H4 (cell line): ENCODE measurements at places on chromosomes 3 and 15. TPM values are rescaled to one million over a fixed set of nuclear protein-coding genes. Genes with fewer than 3 reads are reported as not detected.

- DNase-seq = peak; percentile 53
These were observed 384.9 kb upstream of the THBS1 start for GRCh38 chr15:39195961-39196486.

GRCh38 chr15:69997813-69998212 is 99.9 kb downstream of the TLE3 start:
- peak; percentile 54 for DNase-seq

DNA sequence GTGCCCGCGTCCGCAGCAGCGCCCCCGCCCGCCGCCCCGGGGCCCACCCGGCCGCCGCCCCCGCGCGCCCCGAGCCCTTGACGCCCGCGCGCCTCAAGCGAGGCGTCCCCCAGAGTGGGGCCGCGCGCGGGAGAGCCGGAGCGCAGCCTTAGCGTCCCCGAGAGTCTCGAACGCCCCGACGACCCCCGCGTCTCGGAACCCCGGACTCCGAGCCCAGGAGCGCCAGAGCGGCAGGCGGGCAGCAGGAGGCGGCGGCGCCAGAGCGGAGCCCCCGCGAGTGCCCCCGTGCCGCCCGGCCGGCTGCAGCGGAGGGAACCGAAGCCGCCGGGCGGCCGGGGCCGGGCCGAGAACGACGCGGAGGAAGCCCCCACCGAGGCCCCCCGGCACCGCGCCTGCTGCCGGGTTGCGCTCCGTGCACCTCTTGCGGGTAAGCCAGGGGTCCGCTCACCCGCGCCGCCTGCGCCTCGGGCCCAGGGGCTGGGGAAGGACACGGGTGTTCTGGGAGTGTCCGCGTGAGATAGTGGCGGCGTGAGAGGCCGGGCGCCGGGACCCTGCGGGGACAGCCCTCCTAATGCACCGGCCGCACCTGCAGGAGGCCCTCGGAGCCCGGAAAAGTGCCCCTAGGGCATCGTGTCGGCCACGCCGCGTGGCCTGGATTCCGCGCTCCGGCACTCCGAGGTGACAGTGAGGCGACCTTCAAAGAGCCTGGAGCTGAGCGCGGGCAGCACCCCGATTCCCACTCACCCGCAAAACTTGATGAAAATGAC is 52.0 kb upstream of the ULK4 start:
- no peak for DNase-seq

Gene SUCLG2
- total RNA-seq = 27.5 and 33.8 TPM in 2 replicates

DNA sequence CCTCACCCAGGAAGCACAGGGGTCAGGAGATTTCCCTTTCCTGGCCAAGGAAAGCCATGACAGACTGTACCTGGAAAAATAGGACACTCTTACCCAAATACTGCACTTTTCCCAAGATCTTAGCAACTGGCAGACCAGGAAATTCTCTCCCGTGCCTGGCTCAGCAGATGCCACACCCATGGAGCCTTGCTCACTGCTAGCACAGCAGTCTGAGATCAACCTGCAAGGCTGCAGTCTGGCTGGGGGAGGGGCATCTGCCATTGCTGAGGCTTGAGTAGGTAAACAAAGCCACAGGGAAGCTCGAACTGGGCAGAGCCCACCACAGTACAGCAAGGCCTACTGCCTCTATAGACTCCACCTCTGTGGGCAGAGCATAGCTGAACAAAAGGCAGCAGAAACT is 567.3 kb upstream of the LMCD1 start:
- DNase-seq = no peak

GRCh38 chr15:73697033-73697467 is 12.9 kb downstream of the CD276 start:
- DNase-seq = peak; percentile 97

- DNase-seq = no peak
These were observed 87.1 kb downstream of the DNAJB8 start for GRCh38 chr3:128379367-128380160.

DNA sequence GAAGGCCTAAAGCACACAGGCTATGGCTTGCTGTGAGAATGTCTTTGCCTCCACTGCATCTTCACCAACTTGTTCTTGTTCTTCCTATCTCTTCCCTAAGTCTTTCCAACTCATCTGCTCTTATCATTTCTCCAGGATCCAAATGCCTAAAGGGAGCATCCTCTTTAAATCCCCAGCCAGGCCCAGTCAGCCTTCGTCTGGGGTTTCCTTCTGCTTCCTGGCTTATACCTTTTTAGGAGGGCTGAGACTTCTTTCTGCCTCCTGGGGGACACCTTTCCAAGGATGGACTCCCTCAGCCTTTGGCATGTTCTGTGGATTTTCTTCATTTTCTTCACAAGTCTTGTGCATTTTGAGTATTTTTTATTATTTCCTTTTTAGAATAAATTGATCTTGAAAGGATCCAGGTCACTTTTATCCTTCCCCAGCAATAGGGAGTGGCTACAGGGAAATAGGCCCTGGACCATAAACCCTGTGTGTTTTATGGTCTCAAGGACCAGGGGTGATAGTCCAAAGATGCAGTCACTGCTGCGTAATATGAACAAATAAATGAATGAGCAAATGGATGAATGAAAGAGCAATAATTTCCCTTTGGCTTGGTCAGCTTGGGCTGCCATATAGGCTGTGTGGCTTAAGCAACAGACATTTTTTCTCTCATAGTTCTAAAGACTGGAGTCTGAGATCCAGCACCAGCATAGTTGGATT is 122.1 kb upstream of the LRIG1 start:
- no peak for DNase-seq

- DNase-seq = no peak
These were observed 36.6 kb downstream of the CPN2 start for GRCh38 chr3:194314388-194315068.

DNA sequence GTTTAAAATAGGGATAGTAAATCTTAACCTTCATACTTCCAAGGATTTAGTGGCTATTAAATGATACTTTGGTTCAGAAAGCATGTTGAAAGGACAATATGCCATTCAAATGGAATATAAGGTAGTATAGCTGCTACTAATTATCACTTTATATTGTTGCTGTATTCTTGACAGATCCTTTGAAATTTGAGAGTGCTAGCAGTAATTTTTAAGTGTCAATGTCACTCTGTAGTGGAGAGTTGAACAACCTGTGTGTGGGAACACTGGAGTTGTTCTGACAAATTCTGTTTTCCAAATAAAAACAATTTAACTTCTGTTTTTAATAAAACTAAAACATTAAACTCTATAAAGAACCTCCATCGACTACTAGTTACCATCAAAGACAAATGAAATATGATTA is 565.7 kb downstream of the FGF12 start:
- no peak for DNase-seq

GRCh38 chr3:161274691-161275298 is 53.7 kb downstream of the NMD3 start:
- peak; percentile 50 for DNase-seq

DNA sequence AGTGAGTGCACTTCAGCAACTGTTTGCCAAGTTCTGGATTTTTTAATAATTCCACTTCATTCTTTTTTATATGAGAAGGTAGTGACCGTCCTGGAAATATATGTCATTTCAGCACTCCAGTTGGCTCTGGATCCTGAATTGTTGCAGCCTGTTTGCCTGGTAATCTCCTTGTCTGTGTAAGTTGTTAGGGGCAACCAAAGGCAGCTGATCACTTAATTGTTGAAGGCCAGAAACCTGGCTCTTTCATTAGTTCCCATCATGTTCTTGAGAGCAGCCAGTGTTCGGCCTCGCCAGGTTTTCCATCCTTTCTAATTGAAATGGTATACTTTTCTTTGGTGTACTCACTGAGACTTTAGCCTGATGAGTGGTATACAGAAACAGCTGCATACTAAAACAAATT is 168.6 kb downstream of the SOX2 start:
- DNase-seq = no peak

Gene TM6SF1
- total RNA-seq = 0.04 TPM in 1 of 2 replicates, not detected in the other

Gene CSPG5
- total RNA-seq = 0.93 and 1.5 TPM in 2 replicates

- no peak for DNase-seq
These were observed 51.7 kb downstream of the EIF4E3 start for GRCh38 chr3:71673486-71673885.

GRCh38 chr3:60053526-60054265 is 1003.9 kb upstream of the CFAP20DC start:
- DNase-seq = peak; percentile 53

Gene ELL3
- 1.3 and 2.2 TPM in 2 replicates for total RNA-seq

Gene NAALADL2
- 1.6 and 1.7 TPM in 2 replicates for total RNA-seq

Gene CYP8B1
- not detected in 2 replicates for total RNA-seq

GRCh38 chr15:43895586-43895985 is 68.8 kb downstream of the WDR76 start:
- DNase-seq = no peak

DNA sequence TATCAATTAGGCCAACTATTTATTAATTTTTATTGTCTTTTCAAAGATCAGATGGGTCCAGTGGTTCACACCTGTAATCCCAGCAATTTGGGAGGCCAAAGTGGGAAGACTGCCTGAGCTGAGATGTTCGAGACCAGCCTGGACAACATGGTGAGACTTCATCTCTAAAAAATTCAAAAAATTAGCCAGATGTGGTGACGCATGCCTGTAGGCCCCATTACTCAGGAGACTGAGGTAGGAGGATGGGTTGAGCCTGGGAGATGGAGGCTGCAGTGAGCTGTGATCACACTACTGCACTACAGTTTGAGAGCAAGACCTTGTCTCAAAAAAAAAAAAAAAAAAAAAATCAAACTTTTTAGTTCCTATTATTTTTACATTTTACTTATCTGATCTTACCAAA is 8.2 kb downstream of the AP3S2 start:
- no peak for DNase-seq

- no peak for DNase-seq
These were observed 287.3 kb upstream of the TPRG1 start for GRCh38 chr3:188884299-188885043.

DNA sequence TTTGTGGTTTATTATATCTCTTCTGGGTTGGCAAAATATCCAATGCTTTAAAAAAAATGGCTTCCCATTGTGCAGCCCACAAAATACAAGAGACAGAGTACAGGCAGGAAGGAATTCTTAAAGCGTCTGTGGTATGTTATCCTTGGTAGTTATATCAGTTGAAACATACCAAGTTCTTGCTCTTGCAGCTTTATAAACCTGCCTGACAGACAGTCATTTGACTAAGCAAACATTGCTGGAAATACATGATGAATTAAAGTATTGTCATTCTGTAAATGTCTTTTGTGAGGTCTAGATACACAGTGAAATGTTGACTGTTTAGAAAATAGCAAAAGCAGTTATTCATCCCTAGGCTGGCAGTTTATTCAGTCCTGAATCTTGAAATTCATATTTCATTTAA is 44.8 kb upstream of the MAP3K13 start:
- DNase-seq = peak; percentile 21

GRCh38 chr15:95946241-95946640 is 384.3 kb upstream of the NR2F2 start:
- DNase-seq = no peak

DNA sequence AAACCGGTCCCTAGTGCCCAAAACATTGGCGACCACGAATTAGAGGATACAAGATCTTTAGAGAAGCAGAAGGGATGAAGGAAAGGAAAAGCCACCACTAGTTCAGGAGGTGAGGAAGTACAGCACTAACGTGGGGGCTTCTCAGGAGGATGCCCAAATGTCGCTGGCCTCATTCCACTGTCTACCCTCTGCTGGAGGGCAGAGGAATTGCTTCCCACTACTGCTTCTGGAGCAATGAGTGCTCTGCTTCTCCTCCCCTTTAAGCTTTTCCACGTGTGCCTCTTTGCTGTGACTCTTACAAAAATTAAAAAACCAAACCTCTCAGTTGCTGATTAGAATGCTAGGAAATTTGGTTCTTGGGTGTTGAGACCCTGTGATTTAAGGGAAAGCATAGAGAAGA is 281.3 kb downstream of the CLSTN2 start:
- DNase-seq = peak; percentile 25
